Activated CD4-positive, alpha-beta T cell treated with anti-CD3 and anti-CD28 coated beads, Interleukin-2, amount 10 ng/mL, durations not matched to agents 24 days and 14 days (primary cell): ENCODE measurements at places on chromosomes 6 and 20.

- no peak for DNase-seq
Measured at GRCh38 chr6:91718198-91718597, 1131.3 kb upstream of the MAP3K7 start.

GRCh38 chr6:117018771-117019170 lies 141.7 kb downstream of the RFX6 start:
- DNase-seq: no peak

DNA sequence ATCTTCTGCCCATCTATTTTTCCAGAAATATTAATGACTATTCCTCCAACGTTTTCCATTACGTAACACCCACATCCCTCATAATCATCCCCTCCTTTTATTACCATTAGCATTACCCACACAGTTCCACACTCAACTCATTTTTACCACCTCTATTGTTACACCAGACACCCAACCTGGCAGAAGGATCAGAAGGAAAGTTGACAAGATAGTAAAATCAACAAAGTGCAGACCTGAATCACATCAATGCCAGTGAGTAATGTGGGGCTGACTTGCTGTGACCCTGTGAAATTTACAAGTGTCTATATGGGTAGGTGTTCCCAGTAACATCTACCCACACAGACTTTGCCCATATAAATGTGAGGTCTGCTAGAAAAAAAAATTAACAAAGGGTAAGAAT lies 568.2 kb downstream of the MAFB start:
- DNase-seq: no peak

- DNase-seq: no peak
Measured at GRCh38 chr6:166640342-166641043, 13.4 kb upstream of the RPS6KA2 start.

- no peak for DNase-seq
Measured at GRCh38 chr6:26534681-26535465, 3.3 kb upstream of the HMGN4 start.

GRCh38 chr20:32681175-32682084 lies 7.7 kb upstream of the C20orf203 start:
- peak; percentile 62 for DNase-seq

GRCh38 chr6:114119056-114119455 lies 148.1 kb upstream of the HDAC2 start:
- DNase-seq: no peak

- DNase-seq: no peak
Measured at GRCh38 chr6:131980791-131981623, 29.8 kb upstream of the CCN2 start.

- peak; percentile 66 for DNase-seq
Measured at GRCh38 chr6:10146715-10147451, 268.0 kb downstream of the TFAP2A start.

- DNase-seq: no peak
Measured at GRCh38 chr6:156839129-156839528, 62.0 kb downstream of the ARID1B start.

GRCh38 chr6:34347303-34347702 lies 45.2 kb downstream of the NUDT3 start:
- no peak for DNase-seq

GRCh38 chr6:116158641-116159040 lies 32.7 kb upstream of the COL10A1 start:
- no peak for DNase-seq

DNA sequence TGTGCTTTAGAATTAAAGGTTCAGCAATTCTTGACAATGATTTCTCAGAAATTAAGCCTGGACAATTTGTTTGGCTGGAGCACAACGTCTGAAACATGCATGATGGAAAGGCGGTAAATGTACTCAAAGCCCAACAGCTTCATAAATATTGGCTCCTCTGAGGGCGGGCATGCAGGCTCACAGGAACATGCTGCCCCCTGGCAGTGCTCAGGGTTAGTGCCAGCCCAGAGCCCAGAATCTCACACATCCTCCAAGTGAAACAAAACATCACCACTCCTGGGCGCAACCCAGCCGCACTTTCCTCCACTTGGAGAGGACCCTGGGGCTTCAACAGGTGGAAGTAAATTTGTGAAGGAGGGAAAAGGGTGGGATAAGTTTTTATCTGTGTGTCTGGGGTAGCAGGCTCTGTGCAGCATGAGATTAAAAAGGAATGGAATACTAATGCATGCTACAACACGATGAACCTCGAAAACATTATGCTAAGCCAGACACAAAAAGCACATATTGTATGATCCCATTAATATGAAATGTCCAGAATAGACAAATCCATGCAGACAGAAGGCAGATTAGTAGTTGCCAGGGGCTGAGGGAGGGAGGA lies 54.1 kb upstream of the PTPRT start:
- DNase-seq: no peak

DNA sequence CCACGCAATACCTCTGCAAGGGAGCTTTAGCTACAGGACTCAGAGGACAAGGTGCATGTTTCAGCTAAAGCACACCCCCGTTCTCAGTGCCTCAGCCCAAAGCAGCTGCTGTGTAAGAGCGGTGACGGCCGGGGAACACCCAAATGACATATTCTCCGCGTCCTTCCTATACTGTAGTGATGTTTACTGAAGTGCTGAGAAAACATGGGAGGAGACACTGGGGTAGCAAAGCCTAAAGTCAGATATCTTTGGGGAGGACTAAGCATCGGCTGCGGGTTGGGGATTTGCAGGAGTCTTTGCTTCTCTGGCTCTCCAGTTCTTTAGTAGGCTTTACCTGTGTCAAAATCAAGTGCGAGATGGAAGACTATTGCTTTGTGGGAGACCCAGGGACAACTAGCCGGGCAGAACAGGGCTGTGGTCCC lies 1.7 kb downstream of the SLC22A23 start:
- DNase-seq: peak; percentile 72

- no peak for DNase-seq
Measured at GRCh38 chr6:152554851-152555250, 82.3 kb downstream of the SYNE1 start.

DNA sequence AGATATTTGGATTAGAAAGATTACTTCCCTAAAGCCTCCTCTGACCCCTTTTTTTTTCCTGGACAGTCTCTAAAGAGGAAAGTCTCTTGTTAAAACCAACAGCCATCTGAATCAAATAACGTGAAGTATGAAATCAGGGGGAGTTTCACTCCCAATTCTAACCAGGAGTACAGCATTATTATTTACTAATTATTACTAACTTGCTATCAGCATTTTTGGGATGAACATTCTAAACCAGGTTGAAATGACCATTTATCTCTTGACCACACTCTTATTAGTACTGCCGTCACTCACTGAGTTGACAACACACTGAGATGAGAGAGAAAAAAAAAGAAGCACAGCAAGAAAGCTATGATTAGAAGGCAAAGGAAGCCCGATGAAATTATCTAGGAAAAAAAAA lies 114.4 kb upstream of the BCLAF1 start:
- DNase-seq: no peak

GRCh38 chr20:830011-830521 lies 3.4 kb upstream of the FAM110A start:
- no peak for DNase-seq

- no peak for DNase-seq
Measured at GRCh38 chr20:35312318-35312717, 20.1 kb upstream of the FAM83C start.

GRCh38 chr6:23661549-23661948 lies 464.5 kb upstream of the NRSN1 start:
- no peak for DNase-seq

- DNase-seq: no peak
Measured at GRCh38 chr6:166277018-166277417, 31.2 kb downstream of the PRR18 start.

DNA sequence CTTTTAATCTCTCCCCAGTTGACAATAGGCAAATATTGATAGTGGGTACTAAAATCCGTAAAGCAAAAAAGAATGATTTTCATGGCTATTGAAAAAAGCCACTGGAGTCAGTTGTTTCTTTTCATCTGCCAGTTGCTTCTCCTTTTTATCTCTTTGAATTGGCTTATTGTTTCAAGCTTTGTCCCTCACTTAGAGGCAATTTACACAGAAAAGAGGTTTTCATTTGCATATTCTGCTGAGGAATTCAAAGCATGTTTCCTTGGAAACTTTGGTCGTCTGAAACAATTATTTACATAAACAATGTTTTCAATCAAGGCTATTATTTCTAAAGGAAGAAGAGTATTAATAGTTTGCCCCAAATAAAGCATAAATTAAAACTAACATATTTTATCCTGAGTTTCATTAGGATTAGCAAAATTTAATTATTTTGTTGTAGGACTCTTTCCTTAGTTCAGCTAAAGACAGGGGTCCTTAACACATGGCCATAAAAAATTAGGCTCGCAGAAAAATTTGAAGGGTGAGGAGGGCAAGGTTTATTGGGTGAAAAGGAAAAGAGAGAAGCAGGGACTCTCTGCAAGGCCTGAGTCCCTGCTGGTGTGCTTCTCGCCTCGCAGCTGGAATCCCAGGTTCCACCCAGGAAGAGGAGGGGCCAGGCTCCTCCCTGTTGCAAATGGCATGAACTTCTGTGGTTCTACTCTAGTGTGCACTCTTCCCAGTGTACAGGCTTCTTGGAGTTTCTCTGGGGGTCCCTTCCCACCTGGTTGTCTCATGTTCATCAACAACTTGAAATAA lies 138.8 kb upstream of the LAMA2 start:
- DNase-seq: no peak

DNA sequence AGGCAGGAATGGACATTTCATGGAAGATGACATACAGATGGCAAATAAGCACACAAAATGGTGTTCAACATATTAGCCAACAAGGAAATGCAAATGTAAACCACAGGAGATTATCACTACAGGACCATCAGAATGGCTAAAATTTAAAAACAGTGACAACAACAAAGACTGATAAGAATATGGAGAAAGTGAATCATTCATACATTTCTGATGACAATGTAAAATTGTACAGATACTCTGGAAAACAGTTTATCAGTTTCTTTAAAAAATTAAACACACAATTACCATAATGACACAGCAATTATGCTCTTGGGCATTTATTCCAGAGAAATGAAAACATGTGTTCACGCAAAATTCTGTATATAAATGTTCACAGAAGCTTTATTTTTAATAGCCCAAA lies 105.8 kb upstream of the RUNX2 start:
- no peak for DNase-seq

DNA sequence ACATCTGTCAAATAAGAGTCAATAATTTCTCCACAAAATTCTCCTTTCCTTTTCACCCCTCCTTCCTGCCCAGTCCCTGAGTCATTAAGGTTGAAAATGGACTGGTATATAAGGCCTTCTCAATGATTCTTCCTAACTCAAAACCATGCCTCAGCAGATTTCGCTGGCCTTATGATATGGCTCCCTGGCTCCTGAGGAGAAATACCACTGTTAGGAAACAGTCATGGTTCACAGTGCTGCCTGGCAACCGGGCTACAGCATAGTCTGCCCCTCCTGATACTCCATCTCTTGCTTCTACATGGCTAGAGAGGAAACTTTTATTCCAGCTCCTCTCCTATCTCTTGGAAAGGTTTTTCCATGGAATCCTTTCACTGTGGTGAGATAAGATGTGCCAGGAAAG lies 4.7 kb downstream of the UBE2J1 start:
- DNase-seq: no peak
